ENCODE measurements at places on chromosomes 7 and 10.

DNA sequence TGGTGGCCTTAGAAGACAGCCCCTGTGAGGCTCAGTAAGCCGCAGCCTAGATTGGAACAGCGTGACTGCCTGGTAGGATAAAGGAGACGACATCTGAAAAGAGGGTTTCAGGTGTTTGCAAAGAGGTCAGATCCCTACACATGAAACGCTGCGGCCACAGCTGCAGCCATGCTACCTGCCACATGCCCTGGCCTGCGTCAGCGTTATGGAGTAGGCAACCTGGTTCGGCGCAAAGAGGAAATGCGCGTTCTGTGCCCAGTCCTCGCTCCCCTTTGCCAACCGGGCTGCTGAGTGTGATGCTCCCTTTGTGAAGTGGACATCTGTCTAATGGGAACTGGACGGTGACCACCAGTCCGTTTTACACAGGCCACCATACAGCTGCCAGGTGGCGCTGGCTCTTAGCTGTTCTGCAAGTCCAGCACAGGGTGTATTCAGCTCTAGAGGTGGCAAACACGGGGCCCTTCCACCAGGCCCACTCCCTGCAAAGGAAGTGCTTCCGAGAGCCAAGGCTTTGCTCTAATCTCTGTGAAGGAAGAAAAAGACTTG is 160.3 kb downstream of the CELF2 start:
- DNase-seq: no peak

DNA sequence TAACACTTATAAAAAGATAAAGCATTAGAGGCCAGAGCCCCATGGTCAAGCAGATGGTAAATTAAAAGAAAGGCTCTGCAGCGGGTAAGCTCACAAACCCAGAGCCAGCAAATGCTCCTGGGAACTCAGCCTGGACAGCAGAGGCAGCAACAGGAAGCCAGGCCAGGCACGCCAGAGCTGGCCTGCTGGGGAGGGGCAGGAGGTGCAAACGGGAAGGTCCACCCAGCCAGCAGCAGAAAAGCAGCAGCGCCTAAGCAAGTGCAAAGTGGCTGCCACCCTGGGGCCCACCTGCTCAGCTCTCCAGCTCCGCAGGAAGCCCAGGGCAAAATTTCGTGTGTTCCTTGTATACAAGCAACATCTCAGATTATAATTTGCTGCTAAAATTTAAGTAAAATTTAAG is 82.7 kb upstream of the GPR22 start:
- DNase-seq: peak; percentile 84

DNA sequence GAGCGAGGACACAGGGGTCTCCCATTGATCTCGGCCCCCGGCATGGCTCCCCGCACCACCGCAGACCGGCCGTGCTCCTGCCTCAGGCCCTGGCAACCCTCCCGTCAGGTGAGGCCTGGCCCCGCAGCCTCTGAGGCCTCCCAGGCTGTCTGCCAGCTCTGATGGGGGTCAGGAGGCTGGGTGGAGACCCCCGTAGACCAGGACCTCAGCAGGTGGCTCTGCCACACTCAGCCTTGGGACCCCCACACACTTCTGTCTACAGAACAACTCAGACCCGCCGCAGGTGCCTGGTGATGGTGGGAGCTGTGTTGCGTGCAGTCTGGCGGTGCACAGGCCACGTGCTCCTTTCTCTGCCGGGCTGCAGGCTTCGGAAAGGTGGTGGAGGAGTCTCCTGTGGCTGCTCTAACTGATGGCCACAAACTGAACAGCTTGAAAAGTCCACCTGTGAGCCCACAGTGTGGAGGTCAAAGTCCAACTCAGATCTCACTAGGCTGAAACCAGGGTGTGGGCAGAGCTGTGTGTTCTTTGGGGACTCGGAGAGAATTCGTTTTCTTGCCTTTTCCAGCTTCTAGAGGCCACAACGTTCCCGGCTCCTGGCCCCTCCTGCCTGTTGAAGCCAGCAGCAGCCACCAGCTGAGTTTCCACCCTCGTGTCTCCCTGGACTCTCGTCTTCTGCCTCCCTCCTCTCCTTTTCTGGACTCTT is 62.5 kb downstream of the PWWP2B start:
- DNase-seq: peak; percentile 7

DNA sequence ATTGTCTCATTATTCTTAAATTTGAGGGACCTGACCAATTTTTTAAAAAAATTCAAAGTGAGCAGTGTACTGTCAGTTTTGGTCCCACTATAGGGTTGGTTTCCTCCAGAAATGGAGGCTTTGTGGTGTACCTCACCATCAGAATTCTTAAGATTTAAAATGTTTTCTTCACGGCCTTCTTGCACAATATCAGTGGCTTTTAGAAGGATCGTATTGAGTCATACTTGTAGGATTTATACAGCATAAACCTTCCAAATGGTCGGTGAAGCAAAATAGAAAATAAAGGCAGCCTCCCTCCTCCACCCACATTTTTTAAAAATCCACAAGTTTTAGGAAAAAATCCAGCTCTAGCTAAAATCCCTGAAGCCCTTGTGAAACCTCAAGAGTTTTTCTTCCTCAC is 126.4 kb downstream of the RNLS start:
- no peak for DNase-seq

DNA sequence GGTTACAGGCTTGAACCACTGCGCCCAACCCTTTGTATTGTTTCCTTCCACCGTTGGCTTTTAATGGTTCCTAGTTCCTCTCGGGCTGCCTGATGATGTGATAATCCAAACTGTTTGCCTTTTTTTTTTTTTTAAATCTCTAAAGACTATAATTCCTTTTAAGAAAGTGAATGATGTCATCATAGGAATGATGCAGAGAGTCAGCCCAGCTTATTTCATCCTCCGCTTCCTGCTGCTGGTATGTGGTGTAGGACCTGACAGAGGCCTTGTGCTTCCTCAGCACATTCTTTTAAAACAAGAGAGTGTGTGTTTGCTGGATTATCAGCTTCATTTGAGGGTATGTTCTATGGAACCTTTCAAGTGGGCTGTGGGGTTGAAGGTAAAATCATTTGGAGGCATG is 241.4 kb downstream of the LRMDA start:
- no peak for DNase-seq

- DNase-seq: no peak
Observed at GRCh38 chr10:99337311-99337811, 8.2 kb downstream of the CNNM1 start.

DNA sequence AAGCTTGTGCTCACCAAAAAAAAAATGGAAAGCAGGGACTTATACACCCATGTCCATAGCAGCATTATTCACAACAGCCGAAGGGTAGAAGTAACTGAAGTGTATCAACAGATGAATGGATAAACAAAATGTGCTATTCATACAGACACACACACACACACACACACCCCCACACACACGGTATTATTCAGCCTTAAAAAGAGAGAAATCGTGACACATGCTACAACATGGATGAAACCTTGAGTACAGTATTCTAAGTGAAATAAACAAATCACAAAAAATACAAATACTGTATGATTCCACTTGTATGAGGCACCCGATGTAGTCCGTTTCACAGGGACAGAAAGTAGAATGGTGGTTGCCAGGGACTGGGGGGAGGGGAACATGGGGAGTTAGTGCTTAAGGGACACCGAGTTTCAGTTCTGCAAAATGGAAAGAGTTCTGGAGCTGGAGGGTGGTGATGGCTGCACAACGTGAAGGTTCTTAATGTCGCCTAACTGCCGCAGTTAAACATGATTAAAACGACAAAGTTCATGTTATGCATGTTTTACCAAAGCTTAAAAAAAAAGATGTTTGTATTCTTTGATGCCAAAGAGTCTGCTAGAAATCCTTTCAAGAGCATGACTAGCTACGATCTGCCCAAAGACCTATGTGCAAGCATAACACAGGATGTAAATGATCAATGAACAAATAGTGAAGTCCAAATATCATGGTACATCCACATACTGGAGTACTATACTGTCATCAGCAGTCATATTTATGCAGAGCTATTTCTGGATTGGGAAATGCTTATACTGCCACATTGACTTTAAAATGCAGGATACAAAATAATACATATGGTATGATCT is 7.2 kb downstream of the TNS3 start:
- DNase-seq: no peak

- no peak for DNase-seq
Observed at GRCh38 chr7:13153266-13153665, 465.8 kb downstream of the ARL4A start.

DNA sequence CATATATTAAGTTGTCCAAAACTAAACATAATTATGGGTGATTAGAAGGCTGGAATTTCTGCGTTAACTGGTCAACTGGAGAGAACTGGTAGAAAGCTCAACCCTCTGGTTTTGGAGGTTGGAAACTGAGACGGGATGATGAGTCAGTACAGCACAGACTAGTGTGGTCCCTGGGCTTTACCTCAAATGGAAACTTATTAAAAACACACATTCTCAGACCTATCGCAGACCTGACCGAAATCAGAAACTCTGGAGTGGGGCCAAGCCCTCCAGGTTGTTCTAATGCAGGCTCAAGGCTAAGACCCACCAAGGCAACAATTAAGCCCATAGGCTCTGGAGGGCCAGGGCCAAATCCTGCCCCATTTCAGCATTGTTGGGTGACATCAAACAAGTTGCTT is 136.9 kb downstream of the KCNMA1 start:
- DNase-seq: no peak
